ENCODE measurements at places on chromosomes 7 and 10.

- DNase-seq, result peak; percentile 3
Observed at GRCh38 chr7:111199643-111200042, 108.7 kb downstream of the LRRN3 start.

GRCh38 chr10:29245476-29245875 lies 43.4 kb upstream of the LYZL1 start:
- no peak for DNase-seq

GRCh38 chr7:44630792-44631457 lies 24.5 kb downstream of the OGDH start:
- DNase-seq, result no peak

GRCh38 chr10:58731276-58731675 lies 218.6 kb downstream of the BICC1 start:
- DNase-seq, result no peak

GRCh38 chr10:71547312-71547711 lies 150.6 kb downstream of the CDH23 start:
- no peak for DNase-seq

DNA sequence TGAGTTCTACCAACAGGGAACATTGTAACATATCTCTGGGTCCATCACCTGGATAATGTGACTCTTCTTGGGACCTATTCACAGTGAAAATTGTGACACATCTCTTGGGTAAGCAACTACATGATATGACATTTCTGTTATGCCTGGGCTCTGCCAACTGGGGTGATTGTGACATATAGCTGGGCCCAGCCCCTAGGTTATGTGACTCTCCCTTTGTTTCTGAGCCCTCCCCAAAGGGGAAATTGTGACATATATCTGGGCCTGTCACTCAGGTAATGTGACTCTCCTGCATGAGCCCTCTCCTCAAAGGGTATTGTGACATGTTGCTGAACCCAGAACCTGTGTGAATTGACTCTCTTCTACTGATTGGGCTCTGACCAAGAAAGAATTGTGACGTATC lies 22.4 kb upstream of the ZNF107 start:
- DNase-seq, result no peak

DNA sequence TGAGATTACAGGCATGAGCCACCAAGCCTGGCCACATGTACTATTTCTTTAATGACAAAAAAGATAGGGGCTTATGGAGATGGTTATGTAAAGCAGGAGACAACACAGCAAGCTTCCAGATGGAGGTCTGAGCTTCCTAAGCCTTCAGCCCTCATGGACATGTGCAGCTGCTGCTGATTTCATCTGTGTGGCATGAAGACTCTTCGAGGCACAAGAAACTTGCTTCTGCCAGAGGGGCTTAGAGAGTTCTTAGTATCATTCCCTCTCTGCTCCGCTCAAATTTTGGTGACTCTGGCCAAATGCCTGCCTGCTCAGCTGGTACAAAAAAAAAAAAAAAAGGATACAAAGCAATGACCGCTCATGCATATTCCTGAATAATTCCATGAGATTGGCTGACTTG lies 552.5 kb downstream of the TYW1 start:
- DNase-seq, result no peak

DNA sequence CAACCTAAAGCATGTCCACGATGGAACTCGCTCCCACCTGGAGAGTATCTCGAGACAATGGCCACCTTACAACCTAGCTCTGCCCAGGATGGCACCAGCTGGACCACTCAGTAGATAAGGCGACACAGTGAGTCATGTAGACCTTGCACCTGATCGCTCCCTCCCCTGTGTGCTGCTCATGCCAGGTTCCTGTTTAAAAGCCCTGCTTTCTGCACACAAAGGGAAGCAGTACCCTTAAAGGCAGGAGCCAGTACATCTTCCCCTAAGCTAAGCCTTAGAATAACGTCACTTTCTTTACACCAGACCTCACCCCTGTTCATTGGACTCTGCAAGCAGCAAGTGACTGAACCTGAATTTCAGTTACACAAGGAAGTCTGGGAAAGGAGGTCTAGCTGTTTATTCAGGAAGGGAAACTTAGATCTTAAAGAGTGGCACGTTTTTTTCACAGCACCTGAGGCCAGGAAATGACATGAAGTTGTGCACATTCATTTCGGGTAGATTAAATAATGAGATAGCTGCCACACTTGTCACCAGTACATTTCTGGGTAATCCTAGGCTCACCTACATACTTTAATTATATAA lies 117.9 kb downstream of the MTPAP start:
- DNase-seq, result no peak

DNA sequence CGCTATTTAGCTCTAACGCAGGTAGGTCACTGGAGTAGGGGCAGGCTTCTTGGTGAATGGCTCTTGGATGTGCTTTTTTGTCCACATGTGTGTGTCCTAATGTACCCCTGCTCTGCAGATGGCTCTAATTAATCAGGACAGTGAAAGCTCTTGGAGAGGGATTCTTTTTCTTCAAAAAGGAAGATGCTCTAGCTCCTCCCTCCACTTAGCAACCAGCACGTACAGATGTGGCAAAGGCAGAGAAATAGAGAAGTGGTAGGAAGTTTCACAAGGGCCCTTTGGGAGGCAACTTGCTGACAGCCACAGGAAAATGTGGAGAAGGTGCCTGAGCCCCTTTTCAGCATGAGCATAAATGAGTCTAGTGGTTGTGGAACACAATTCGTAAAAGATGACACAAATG lies 221.7 kb downstream of the PLXNA4 start:
- DNase-seq, result no peak

DNA sequence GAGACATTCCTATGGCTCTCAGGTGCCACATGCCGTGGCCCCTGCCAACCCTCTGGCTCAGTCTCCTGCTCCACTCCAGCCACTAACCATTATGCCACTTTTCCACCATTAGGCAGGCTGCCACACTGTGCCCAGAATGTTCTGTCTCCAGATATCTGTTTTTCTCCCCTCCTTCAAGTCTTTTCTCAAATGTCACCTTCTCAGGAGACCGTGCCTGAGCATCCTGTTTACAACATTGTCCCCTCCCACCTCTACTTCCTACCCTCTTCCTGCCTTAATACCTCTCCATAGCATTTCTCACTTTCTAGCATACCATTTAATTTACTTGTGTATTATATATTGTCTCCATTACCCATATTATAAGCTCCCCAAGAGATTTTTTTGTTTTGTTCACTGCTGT lies 162.5 kb upstream of the LYZL2 start:
- no peak for DNase-seq

DNA sequence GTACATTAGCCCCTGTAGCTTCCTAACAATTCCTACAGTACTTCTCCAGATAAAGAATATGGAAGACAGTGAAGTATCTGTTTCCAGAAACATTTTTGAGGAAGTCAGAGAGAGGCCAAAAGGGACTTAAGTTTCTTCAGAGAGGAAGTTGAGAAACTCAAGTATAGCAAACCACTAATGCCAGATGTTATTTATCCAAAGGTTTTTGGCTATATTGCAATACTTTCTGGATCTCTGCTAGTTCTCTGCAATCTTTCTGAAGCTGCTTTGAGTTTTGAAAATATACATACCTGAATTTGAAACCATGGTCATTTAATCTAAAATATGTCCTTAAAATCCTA lies 64.7 kb downstream of the BICC1 start:
- DNase-seq, result no peak

- peak; percentile 53 for DNase-seq
Observed at GRCh38 chr7:94324380-94325121, 70.1 kb upstream of the COL1A2 start.

- no peak for DNase-seq
Observed at GRCh38 chr10:17989908-17990767, 38.4 kb downstream of the SLC39A12 start.

GRCh38 chr7:95599069-95599468 lies 2.8 kb upstream of the PDK4 start:
- no peak for DNase-seq

DNA sequence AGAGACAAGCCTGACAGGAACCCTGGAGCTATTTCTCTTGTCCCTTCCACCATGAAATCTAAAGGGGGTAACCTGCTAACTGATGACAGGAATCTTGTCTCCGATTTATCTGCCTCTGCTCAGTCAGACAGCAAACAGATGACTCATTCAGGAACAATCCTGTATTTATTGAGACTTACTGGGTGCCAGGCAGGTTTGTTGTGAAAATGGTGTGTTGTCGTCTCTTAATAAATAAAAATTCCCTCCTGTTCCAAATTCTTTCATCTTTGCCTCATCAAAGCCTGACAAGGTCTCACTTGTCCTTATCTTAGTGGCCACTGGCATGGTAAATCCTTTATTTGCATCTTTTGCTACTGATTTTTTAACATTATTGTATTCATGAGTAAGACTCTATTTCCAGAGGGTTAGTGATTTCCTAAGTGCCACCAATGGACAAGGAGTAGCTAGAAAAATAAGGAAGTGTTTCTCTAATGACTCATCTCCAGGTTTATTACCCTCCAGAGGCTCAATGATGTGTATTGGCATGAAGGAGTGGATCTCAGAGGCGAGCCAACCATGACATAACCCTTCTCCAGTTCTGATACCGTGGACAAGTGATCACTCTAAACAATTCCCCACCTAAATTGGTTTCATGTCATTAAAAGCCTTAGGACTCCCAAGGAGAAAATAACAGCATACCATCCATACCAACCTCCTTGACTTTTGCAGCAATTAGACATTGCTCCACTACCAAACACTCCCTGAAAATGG lies 724.0 kb downstream of the GRID1 start:
- DNase-seq, result no peak

- DNase-seq, result no peak
Observed at GRCh38 chr7:100563100-100563564, 10.6 kb downstream of the SAP25 start.

DNA sequence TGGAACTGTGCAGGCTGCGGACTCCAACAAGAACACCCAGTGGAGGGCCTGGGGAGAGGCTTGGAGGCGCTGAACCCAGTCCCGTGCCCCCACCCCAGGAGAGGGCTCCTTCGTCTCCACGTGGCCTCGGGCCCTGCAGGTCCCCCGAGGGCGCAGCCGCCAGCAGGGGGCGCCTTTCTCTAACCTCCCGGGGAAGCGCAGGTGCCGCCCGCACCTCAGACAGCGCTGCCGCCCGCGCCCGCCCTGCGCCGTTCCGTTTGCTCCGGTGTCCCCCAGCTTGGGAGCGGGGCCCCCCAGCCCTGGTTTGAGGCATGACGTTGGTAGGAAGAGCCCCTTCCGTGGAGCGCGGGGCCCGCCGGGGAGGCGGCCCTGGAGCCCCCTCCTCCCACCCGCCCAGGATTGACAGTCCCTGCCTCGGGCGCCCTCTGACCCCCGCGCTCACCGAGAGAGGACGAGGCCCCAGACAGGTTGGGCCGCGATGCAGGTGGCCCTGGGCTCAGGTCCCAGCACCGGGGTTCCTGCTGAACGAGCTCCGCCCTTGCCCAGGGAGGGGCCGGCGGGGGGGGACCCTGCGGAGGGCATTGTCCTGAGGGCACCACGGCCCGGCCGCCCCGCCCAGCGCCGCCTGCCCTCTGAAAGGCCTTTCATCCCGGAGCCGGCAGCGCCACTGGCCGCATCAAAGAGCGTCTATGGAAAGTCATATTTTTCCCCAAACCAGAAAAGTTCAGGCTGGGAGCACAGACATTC lies 42.8 kb downstream of the FOXL3 start:
- no peak for DNase-seq

GRCh38 chr10:26455567-26456315 lies 17.6 kb downstream of the APBB1IP start:
- DNase-seq, result no peak

GRCh38 chr7:116180302-116180701 lies 30.0 kb upstream of the TES start:
- DNase-seq, result no peak

- DNase-seq, result no peak
Observed at GRCh38 chr10:84329196-84329611, 815 bp downstream of the CCSER2 start.

- peak; percentile 34 for DNase-seq
Observed at GRCh38 chr7:125255810-125256209, 326.2 kb upstream of the POT1 start.

DNA sequence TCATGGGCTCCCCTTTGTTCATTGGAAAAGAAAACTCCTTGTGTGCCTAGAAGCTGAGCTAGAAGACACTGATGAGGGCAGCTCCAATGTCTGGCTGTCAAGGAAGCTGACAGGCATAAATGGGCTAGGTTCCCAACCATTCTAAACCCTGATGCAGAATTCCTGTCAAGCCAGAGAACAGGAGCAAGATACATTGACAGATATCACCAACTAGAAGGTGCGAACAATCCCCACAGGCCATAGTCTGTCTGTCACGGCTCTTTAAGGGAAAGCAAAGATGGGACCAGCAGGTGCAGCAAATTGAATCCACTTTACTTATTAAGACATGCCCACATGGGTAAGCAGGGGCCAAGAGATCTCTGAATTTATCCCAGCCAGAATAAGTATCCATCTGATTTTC lies 617.9 kb upstream of the POT1 start:
- DNase-seq, result no peak

DNA sequence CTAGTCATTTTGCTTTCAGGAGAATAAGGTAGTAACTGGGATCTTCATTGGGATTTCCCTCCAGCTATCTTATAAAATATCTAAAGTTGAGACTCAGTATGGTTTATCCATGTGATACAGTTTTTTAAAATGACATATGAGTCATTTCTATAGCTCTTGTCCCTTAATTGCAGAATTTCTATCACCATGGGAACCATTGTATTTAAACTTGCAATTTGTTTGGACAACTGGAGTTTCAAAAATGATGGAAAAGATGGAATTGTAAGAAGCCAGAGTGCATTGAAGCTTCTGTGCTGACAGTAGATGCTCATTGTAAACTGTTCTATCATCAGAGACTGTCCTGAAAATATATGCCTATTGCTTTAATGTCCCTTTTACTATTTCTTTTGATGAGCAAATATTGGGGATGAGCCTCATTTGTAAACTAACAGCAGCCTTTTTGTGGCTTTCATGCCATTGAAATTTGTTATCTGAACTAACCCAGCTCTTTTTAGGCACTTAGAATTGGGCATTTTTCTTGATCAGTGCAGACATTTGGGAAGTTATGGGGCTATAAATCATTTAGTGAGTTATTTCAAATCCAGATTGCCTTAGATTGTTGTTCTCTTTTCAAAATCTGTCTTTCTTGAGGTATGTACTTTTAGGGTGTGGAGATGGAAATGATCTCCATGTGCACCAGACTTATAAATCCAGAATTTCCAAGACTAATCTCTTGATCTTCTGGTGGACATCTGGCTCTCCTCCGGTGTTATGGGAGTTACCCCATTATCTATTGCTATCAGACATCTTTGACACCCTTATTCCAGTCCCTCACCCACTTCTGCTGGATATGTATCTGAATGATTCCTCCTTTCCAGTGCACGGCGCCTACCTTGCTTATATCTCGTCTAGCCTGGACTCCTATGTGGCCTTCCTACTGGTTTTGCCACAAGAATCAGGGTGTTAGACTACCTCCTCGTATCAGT lies 159.0 kb downstream of the SND1 start:
- DNase-seq, result no peak

DNA sequence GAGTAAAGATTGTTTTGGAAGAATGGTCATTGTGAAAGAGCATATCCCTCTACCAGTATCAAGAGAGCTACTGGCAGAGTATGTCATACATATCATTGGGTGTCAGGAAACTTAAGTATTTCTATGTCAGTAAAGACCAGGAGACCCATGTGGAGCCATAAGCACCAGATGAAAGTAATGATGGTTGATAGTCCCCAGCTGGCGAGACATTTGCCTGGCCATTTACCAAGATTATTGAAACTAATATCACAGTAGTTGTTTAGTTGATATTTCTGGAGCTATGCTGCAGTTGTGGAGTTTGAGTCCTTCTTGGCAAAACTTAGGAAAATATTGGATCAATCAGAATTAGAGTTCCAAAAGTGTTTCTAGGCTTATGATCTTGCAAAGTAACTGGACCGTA lies 114.8 kb downstream of the SNX10 start:
- no peak for DNase-seq

Measured in SK-N-MC (cell line).